ENCODE measurements at places on chromosomes 4 and X. TPM values are rescaled to one million over a fixed set of nuclear protein-coding genes. Genes with fewer than 3 reads are reported as not detected.
A peak's percentile ranks its signal among the peaks of the same experiment; 100 is the strongest.

RASL11B gene
- total RNA-seq: 2.1 TPM

PAGE2B gene
- not detected for total RNA-seq

KLF3 gene
- 44.7 TPM for total RNA-seq

GSX2 gene
- total RNA-seq: not detected

SMARCA1 gene
- total RNA-seq: 29.8 TPM

HADH gene
- 38.1 TPM for total RNA-seq

UGT2B10 gene
- total RNA-seq: 0.17 TPM

MTMR8 gene
- not detected for total RNA-seq

DNA sequence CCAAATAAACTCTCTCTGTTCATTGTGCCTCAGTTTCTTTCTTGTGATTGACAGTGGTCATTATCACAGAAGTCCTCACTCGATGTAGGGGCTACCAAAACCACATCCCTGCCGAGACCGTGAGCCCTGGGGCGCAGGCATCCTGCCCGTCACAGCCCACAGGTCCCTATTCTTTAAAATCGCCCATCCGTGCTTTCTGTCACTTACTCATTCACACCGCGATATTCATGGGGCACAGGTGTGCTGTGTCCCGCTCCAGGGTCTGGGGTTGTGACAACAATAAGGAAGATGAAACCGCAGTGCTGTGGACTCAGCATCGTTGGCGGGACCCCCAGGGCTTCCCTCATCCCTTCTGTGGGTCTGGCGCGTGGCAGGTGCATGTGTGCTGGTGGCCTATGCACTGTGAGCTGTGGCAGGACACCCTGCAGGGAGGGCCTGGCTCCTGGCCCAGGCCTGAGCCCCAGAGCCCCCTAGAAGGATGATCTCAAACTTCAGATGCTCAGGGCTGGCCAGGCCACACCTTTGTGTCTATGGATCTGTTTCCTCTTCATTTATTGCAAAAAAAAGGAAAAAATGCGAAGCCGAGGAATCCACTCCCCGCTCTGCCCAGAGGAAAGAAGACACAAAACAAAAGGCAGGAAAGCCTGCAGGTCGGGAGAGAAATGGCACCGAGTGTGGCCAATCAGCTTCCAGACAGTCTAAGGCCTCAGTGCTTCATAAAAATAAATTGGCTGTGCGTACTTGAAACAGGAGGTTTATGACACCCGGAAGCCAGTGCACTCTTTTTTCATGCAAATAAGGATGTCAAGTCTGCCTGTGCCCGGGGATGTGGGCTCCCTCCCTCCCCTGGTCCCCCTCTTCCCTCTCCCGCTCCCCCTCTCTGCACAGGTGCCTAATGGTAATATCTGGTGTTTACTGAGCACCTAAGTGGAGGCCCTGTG lies 109.5 kb upstream of the ADRA2C start:
- no peaks in the 10 kb centered on the region for H3K4me1 ChIP-seq
- H3K27me3 ChIP-seq: no peaks in the 10 kb centered on the region
- H3K27ac ChIP-seq: no peak overlapping the region
- DNase-seq: no peak

DNA sequence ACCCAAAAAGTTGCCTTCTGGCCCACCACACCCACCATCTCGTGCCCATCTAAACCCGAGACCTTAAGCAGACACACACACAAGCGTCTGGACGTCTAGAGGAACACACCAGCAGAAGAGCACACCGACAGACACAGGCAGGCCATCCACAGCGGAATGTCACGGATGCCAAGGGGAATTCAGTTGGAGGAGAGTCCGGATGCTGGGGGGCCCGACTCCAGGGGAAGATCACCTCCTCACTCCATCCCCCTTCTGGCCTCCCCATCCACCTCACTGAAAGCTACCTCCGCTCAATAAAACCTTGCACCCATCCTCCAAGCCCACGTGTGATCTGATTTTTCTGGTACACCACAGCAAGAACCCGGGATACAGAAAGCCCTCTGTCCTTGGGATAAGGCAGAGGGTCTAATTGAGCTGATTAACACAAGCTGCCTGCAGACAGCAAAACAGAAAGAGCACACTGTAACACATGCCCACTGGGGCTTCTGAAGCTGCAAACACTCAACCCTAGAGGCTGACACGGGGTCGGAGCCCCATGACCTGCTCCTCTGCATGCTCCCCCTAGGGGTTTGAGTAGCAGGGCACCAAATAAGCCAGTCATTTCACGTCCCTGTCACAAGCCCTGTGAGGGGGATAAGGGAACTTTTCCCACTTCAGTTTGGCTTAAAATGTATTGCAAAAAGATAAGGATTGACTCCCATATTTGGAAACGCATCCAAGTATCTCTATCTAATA lies 339.6 kb upstream of the PCDH10 start:
- no peak overlapping the region for H3K4me3 ChIP-seq
- no peak overlapping the region for H3K27ac ChIP-seq
- H3K4me1 ChIP-seq: no peaks in the 10 kb centered on the region

- H3K4me3 ChIP-seq: no peak overlapping the region
- H3K27ac ChIP-seq: no peak overlapping the region
- no peaks in the 10 kb centered on the region for H3K4me1 ChIP-seq
- no peak for DNase-seq
- no peaks in the 10 kb centered on the region for H3K36me3 ChIP-seq
- H3K27me3 ChIP-seq: no peaks in the 10 kb centered on the region
These were observed 98.0 kb upstream of the NDP start for GRCh38 chrX:44071070-44071645.

GRCh38 chr4:123506011-123506695 lies 109.6 kb downstream of the SPRY1 start:
- peak overlapping the region; percentile 81 for H3K27ac ChIP-seq
- H3K27me3 ChIP-seq: no peaks in the 10 kb centered on the region
- peak overlapping the region; percentile 60 for H3K4me3 ChIP-seq
- H3K36me3 ChIP-seq: no peaks in the 10 kb centered on the region

DNA sequence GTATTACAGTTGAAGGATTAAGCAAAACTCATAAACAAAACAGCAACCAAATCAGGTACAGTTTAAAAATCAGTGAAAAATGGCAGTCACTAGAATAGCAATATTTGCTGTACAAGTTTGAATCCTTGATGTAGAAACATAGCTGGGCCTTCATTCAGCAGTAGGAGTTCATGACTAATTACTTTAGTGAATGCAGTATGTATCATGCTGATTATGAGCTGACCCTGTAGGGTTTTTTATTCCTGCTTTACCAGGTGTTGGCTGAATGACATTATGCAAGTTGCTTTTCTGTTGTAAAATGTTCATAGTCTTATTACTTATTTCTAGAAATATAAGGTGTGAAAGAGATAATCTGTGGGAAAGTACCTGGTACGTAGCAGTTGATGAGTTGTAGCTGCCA lies 179.6 kb downstream of the CCSER1 start:
- H3K27me3 ChIP-seq: no peaks in the 10 kb centered on the region
- DNase-seq: no peak
- no peak overlapping the region for H3K4me3 ChIP-seq

DNA sequence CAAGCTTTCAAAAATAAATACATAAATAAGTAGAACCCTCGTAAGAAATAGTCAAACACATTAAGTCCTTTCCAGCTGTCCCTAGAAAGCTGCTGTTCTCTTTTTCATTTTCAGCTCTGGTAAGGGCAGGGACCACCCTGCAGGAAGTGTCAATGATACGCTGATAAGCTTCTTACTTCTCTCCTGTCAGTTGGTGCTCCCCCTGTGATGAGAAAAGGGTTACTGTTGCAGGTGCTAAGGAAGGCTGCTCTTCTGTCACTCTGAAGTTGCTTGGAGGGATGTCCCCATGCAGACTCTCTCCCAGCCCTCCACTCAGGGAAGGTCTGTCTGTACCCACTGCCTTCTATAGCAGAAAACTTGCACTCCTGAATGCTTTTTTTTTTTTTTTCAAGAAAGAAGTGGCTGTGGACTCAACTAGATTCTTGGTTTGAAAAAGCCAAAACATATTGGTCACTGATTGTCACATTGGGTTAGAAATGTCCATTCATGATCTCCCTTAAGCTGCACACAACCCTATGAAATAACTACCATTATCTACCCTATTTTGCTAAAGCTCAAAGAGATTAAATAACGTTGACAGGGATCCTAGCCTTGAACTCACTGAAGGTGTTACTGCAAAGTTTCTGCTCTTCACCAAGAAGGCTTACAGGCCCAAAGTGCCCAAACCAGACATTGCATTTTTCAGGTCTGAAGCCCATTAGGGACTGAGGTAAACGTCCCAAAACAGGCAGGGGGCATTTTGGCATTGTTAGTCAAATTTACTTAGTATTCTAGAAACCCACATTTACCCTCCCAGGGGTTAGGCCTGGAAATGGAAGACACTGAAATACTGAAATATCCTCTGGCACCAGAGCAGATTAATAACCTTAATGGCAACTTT lies 1.2 kb downstream of the CXCL3 start:
- peaks cover 8% of the 10 kb centered on the region for H3K4me1 ChIP-seq
- no peaks in the 10 kb centered on the region for H3K27me3 ChIP-seq
- no peak for DNase-seq

DNA sequence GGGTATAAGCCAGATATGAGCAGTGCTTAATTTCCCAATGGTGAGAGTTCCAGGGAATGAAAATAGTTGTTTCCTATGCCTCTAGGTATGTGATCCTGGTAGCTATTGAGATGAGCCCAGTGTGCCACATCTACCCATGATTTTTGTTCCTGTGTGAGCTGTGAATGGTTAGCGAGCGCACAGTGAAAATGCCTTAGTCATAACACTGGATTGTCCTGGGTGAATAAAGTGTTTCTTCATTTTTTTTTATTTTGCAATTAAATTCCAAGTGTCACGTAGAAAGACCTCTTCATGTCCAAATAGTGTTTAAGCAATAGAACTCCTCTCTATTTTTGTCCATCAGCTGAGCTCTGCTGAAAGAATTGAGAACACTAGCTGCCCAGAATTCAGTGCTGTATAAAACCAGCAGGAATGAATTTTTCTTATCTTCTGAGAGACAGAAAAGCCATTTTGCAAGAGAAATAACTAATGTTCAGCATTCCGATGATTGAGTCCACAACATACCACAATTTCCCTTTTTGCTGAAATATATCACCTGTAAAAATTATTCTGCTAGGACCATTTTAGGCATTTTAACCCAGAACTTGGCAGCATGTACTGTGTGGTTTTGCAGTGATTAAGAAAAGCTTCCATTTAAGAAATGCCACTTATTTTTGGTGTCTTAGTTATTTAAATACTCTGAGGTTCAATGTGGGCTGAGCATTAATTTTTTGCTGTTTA lies 5.6 kb downstream of the MAOA start:
- H3K4me3 ChIP-seq: peak overlapping the region; percentile 75
- H3K27me3 ChIP-seq: no peaks in the 10 kb centered on the region
- no peak for DNase-seq
- no peaks in the 10 kb centered on the region for H3K4me1 ChIP-seq

DNA sequence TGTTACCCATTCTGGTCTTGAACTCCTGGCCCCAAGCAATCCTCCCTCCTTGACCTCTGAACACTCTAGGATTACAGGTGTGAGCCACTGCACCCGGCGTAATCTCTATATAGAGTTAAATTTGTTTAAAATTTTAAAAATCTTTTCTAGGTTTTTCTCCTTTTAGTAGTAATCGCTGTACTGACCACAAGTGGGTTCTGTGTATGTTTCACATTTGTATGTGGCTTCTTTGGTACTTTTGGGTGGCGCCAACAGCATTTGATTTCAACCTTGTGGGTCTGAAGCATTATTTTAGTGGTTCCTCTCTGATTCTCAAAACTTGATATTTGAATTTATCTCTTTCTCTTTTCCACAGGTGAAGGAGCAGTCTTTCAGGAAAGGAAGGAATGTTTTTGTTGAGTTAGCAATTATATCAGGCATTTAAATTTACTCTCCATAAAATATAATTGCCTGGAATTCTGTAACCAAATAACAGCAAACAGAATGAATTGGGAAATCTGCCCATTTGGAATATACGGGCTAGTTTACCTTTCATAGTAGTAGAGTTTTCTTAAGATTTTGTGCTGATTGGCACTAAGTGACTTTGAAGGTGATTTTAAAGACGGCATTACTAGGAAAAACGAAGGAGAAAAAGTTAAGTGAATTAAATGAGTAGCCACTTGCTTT lies 29.5 kb downstream of the ARHGAP10 start:
- DNase-seq: no peak
- H3K4me3 ChIP-seq: no peak overlapping the region
- no peaks in the 10 kb centered on the region for H3K36me3 ChIP-seq
- H3K27me3 ChIP-seq: no peaks in the 10 kb centered on the region

DNA sequence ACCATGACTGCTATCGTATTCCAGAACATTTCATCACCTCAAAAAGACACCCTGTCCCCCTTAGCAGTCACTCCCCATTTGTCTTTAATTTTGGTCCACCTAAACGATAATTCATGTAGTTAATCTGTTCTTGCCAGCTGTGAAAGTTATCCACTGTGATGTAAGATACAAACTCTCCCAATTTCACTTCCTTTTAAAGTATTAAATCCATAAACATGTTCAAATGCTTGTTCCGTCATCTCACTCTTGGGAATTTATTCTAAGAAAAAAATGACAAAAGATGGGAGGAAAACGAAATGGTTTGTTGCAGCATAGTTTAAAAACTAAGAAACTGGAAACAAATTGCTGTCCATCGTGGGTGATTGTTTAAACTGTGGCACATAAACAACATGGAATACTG lies 53.7 kb upstream of the IRF2 start:
- no peak overlapping the region for H3K4me3 ChIP-seq
- no peaks in the 10 kb centered on the region for H3K4me1 ChIP-seq
- no peak for DNase-seq
- H3K36me3 ChIP-seq: no peaks in the 10 kb centered on the region

- no peaks in the 10 kb centered on the region for H3K36me3 ChIP-seq
- H3K27ac ChIP-seq: no peak overlapping the region
- peaks cover 8% of the 10 kb centered on the region for H3K4me1 ChIP-seq
- peaks cover 5% of the 10 kb centered on the region for H3K27me3 ChIP-seq
- DNase-seq: no peak
These were observed 5.8 kb downstream of the ANOS1 start for GRCh38 chrX:8726031-8726652.

GRCh38 chr4:15374656-15375055 lies 53.2 kb upstream of the C1QTNF7 start:
- peaks cover 16% of the 10 kb centered on the region for H3K4me1 ChIP-seq
- DNase-seq: no peak
- H3K27ac ChIP-seq: peak overlapping the region; percentile 51
- no peaks in the 10 kb centered on the region for H3K36me3 ChIP-seq

All from upper lobe of left lung (tissue), 6 donors.